ENCODE measurements at places on chromosomes 1 and 21.

- DNase-seq, result no peak
Observed at GRCh38 chr1:104156738-104157137, 407.0 kb downstream of the AMY1C start.

- no peak for DNase-seq
Observed at GRCh38 chr1:224259986-224260385, 70.0 kb downstream of the NVL start.

GRCh38 chr1:244862354-244862698, 2.0 kb downstream of the HNRNPU start:
- no peak for DNase-seq

DNA sequence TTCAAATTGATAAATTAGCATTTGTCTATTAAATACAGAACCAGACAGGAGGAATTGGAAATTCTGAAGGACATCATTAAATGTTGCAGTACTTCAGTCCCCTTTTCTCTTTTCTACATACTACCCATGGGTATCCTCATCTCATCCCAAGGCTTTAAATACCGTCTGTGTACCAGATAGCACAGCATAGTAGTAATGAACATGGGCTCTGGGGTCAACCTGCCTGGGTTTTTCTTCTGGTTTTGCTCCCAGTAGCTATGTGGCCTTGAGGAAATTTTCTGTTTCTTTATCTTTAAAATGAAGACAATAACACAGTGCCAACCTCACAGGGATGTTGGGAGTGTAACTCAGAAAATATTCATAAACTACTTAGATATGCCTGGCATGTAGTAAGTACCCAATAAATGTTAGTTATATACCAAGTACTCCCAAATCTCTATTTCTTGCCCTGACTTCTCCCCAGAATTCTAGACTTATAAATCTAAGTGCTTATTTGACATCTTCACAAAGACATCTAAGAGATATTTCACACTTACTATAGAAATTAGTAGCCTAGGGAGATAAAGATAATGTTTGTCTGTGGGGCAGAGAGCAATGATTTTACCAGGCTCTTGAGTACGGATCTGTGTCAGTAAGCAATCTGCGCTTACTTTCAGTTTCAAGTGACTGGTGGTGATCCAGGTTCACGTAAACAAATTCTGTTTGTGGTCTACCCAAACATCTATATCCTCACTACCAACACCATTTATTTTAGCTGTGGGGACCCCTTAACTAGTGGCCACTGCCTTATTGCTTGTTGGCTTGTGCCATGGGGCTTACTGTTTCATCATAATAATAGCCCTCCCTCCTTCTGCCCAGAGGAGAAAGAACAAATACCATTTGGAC, 37.3 kb downstream of the VANGL2 start:
- no peak for DNase-seq

DNA sequence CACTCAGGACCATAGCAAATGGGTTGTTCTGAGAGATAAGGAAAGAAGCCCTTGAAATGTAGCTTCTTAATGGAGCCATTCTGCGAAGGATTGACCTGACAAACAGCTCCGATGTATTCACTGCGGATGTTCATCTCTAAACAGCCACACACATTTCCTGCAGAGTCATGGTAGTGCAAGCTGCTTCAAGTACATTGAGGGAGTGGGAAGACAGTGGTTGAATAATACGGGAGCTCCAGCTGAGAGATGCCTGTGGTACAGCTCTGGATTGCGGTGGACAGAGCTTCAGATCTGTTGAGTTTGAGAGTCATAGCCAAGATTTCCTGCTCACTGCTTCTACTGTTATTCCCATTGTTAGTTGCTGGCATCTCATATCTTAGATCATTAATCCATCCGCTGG, 86.6 kb downstream of the ZBTB18 start:
- no peak for DNase-seq

DNA sequence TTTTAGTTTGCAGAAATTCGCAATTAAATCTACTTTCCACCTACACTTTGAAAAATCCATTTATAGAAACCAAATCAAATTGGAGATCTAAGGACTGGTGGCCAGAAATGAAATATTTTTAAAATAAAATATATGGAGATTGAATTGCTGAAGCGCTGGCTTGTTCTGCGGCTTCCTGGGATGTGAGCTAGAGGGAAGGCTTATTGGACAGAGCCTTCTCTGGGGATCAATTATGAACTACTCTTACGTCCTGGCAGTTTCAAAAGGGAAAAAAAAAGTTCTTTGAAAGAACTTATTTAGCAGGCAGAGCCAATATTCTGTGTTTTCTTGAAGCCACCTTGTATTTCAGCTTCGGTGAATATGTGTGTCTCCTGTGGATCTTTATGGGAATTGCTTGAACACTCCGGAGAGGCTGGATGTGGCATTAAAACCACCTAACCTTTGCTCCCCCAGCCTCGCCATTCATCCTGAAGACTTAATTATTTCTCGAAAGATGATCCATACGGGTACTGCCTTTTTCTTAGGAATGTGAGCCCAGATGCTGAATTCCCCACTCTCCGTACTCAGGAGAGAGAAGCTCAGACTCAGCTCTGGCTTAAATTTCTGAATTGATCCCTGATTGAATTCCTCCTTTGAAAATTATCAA, 478.9 kb upstream of the VAMP3 start:
- no peak for DNase-seq

- no peak for DNase-seq
Observed at GRCh38 chr1:154851392-154852177, 18.5 kb downstream of the KCNN3 start.

DNA sequence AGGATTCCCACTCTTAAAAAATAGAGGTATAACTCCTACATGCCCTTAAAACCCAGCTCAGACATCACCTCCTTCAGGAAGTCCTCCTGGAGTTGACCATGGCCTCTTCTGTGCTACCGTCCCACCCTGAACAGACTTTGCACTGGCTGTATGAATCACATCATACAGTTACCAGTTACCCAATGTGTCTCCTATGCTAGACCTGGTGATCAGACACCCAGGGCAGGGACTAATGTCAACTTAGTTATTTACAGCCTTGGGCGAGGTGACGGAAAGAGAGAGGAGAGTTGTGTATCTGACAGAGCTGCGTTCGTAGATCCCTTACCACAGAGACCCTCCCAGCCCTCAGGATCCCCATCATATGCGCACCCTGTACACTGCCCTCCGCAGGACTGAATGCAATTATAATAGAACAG, 72.7 kb downstream of the SLC66A1 start:
- peak; percentile 73 for DNase-seq

- DNase-seq, result no peak
Observed at GRCh38 chr1:159786966-159787365, 6.2 kb downstream of the DUSP23 start.

DNA sequence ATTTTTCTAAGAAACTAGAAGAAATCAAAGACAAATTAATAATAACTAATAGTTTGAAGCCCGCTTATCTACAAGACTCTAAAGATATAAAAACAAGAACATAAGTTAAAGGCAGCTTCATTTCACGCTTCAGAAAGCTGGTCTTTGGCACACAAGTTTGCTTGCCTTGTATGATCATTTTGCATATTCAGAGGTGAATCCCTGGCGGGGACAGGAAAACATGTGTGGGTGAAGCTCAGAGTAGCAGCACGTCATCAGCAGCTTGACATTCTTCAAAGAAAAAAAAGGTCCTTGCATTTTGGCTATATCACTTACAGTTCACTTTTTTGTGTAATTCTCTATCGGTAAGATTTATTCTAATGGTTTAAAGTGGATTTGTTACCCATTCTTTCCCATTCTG, 1911.8 kb downstream of the MRPL39 start:
- DNase-seq, result no peak

Data from HuH-7 (cell line).